ENCODE measurements at places on chromosomes 6 and 20. TPM values are rescaled to one million over a fixed set of nuclear protein-coding genes. Genes with fewer than 3 reads are reported as not detected.

DNA sequence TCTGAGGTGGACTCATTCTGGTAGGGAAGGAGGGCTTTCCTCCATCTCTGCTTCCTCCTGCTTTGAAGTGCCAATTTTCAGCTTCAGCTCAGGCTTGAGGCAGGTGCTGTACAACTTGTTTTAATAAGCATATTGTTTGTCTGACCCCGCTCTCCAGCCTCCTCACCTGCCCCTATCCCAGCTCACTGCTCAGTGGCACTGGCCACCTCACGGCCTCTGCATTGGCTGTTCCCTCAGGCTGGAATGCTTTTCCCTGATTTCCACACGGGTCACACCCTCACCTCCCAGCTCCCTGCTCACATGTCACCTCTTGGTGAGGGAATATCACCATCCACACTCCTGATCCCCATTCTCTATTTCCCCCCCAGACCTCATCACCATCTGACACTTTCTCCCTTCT, 14.3 kb downstream of the AARS2 start:
- H3K4me3 ChIP-seq, result no peak overlapping the region
- no peak overlapping the region for H3K27ac ChIP-seq
- no peak for DNase-seq
- no peaks in the 10 kb centered on the region for H3K27me3 ChIP-seq
- H3K36me3 ChIP-seq, result peaks cover 31% of the 10 kb centered on the region

DNA sequence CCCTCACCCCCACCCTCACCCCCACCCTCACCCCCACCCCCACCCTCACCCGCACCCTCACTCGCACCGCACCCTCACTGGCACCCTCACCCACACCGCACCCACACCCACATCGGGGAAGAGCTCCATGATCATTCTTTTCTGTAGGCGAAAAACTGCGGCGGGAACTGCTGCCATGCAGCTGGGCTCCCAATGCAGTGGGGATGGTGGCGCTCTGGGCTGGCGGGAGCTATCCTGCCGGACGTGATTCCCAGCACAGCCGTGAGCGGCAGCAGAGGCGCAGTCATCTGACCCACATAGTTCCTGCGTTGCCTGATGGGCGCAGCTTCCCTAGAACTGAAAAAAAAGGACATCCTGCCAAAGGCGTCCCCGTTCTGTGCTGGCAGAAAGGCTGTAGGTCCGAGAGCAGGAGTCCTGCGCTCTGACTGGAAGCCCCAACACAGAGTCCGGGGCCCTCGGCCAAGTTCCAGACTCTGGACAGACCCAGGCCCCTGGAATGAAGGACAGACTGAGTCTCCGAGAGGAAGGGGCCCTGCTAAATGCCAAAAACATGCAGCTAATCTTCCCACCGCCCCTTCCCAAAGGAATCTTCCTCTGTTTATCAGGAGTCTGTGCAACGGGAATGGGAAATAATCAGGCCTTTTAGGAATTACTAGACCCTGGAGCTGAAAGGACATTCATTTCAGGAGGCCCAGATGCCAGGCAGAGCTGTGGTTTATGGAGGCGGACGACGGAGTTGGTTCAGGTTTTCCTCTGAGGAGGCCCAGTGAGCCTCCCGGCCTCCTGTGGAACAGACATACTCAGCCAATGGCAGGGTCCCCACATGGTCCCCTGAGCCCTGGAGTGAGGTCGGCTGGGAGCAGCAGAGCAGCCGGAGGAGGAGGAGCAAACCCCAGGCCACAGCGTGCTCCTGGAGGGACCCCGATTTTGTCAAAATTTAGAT, 14.1 kb upstream of the TCFL5 start:
- DNase-seq, result peak; percentile 43
- peaks cover 7% of the 10 kb centered on the region for H3K4me1 ChIP-seq
- no peak overlapping the region for H3K4me3 ChIP-seq

GRCh38 chr6:53793318-53794136, 1.3 kb upstream of the LRRC1 start:
- H3K4me1 ChIP-seq, result no peaks in the 10 kb centered on the region
- DNase-seq, result no peak
- peak overlapping the region; percentile 90 for H3K4me3 ChIP-seq

DNA sequence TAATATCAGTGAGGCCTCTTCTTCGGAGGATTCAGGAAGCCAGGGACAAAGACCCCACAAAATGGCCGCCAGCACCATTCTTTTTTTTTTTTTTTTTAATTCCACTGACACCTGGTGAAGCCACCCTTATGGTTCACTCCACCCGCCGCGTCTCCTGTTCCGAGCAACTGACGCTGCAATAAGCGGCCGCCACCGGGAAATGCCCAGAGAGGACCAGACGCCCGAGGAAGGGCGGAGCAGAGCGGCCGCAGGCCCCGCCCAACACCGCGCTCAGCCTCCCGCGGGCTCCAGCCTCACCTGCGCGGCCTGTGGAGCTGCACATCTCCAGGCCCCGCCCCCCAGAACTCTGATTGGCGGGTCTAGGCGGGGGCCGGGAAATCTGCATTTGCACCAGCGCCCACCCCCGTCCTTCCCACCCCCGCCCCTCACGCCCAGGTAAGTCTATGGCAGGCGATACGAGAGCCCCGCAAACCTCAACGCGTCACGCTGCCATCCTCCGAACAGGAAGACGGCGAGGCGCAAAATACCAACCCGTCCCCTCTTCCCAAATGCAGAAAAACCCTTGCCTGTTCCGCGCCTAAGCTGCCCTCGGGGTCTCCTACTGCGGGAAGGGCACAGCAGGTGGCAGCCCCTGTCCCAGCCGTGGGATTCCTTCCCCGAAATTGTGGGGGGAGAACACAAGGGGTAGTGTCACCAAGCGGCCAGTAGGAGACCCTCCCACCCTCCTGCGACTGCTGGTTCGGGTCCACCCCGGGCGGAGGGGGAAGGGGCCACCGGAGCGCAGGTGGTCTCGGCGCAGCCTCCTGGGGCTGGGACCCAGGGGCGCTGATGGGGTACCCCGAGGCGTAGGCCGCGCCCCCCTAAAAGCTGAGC, 960 bp downstream of the ATP9A start:
- no peaks in the 10 kb centered on the region for H3K36me3 ChIP-seq
- H3K4me1 ChIP-seq, result no peaks in the 10 kb centered on the region
- DNase-seq, result no peak
- H3K27ac ChIP-seq, result peak overlapping the region; percentile 51
- no peaks in the 10 kb centered on the region for H3K27me3 ChIP-seq

- no peak overlapping the region for H3K27ac ChIP-seq
- no peaks in the 10 kb centered on the region for H3K4me1 ChIP-seq
- H3K36me3 ChIP-seq, result peaks cover 8% of the 10 kb centered on the region
- no peak for DNase-seq
Observed at GRCh38 chr6:31419842-31420241, 16.4 kb downstream of the MICA start.

GRCh38 chr6:35470663-35471120, 2.5 kb downstream of the RPL10A start:
- peaks cover 36% of the 10 kb centered on the region for H3K36me3 ChIP-seq
- H3K4me3 ChIP-seq, result no peak overlapping the region
- H3K27me3 ChIP-seq, result no peaks in the 10 kb centered on the region
- DNase-seq, result no peak
- peaks cover 40% of the 10 kb centered on the region for H3K4me1 ChIP-seq
- H3K27ac ChIP-seq, result peak overlapping the region; percentile 87

- H3K4me3 ChIP-seq, result no peak overlapping the region
- DNase-seq, result no peak
Observed at GRCh38 chr6:90472716-90473115, 114.2 kb downstream of the MAP3K7 start.

GRCh38 chr20:5557123-5557522, 193.1 kb upstream of the SHLD1 start:
- no peak overlapping the region for H3K4me3 ChIP-seq
- no peaks in the 10 kb centered on the region for H3K4me1 ChIP-seq
- no peak for DNase-seq
- H3K36me3 ChIP-seq, result peaks cover 13% of the 10 kb centered on the region
- no peaks in the 10 kb centered on the region for H3K27me3 ChIP-seq

DNA sequence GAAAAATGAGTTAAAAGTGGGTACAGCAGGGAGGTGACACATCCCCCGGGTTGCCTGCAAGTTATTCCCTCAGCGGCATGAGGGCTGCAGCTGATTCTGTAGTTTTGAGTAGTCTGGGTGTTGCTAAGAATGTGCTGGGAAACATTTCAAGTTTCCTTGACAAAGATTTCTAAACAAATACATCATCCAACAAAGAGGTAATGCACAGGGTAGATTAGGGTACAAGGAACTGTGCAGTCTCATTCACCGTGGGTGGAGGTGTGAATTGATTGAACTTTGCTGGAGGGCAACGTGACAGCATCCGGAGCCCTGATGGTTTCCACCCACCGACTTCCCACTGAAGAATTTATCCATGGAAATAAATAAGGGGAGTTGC, 21.8 kb downstream of the CASS4 start:
- no peak overlapping the region for H3K4me3 ChIP-seq
- H3K4me1 ChIP-seq, result no peaks in the 10 kb centered on the region
- H3K27ac ChIP-seq, result no peak overlapping the region
- H3K27me3 ChIP-seq, result no peaks in the 10 kb centered on the region

DNA sequence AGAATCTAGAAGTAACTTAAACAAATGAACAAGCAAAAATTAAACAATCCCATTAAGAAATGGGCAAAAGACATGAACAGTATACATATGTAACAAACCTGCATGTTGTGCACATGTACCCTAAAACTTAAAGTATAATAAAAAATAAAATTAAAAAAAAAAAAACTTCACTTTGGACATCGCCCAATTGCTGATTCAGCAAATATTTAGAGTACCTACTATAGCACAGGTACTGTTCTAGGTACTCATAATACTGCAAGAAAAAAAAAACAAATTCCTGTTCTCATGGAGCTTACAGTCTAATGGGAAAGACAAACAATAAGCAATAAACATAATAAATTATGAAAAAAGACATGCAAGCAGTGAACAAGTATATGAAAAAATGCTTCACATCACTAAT, 501.5 kb upstream of the HS3ST5 start:
- DNase-seq, result no peak
- H3K27ac ChIP-seq, result no peak overlapping the region
- no peak overlapping the region for H3K4me3 ChIP-seq
- H3K27me3 ChIP-seq, result no peaks in the 10 kb centered on the region
- no peaks in the 10 kb centered on the region for H3K4me1 ChIP-seq

DNA sequence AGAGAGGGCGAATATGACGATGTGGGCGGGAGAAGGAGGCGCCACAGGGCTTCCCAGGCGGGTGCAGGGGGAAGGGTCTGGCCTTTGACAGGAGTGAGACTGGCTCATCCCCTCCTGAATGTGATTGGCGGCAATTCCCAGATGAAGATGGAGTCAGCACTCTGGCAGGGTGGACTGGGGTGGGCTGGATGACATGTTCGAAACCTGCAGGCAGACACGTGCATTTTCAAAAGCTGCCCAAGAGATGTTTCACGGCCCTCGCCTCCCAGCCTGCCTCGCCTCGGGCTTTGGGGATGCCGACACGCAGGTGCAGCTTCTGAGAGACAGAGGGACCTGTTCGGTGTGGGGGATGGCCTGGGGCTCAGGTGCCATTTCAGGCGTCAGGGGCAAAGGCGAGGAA, 66.8 kb upstream of the AFDN start:
- no peak overlapping the region for H3K27ac ChIP-seq
- no peak overlapping the region for H3K4me3 ChIP-seq
- no peak for DNase-seq
- no peaks in the 10 kb centered on the region for H3K36me3 ChIP-seq
- H3K4me1 ChIP-seq, result peaks cover 16% of the 10 kb centered on the region

- no peak overlapping the region for H3K4me3 ChIP-seq
- no peaks in the 10 kb centered on the region for H3K36me3 ChIP-seq
- H3K27ac ChIP-seq, result no peak overlapping the region
- no peaks in the 10 kb centered on the region for H3K27me3 ChIP-seq
- no peaks in the 10 kb centered on the region for H3K4me1 ChIP-seq
Observed at GRCh38 chr20:45060294-45060693, 40.6 kb downstream of the KCNS1 start.

DNA sequence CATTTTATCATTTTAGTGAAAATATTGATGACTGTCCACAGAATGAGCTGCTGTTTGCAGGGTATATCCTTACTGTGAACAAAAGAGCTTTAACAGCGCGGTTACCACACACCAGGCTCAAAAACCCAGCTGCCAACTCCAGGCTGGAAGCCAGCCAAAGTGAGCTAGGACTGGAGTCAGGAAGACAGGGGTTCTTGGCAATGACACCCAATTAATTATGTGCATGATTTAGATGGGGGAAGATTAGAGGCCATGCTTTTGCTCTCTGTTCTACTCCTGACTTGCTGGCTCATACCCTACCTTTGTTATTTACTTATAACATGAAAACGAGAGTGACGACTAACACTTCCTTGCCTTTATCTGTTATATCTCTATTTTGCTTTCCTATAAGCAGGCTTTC, 128.9 kb upstream of the SHLD1 start:
- H3K4me3 ChIP-seq, result no peak overlapping the region
- H3K36me3 ChIP-seq, result no peaks in the 10 kb centered on the region
- H3K4me1 ChIP-seq, result no peaks in the 10 kb centered on the region
- no peak for DNase-seq
- no peak overlapping the region for H3K27ac ChIP-seq

GRCh38 chr20:41004531-41005360, 23.9 kb upstream of the TOP1 start:
- no peak for DNase-seq
- no peaks in the 10 kb centered on the region for H3K36me3 ChIP-seq
- H3K4me3 ChIP-seq, result no peak overlapping the region
- no peak overlapping the region for H3K27ac ChIP-seq
- no peaks in the 10 kb centered on the region for H3K27me3 ChIP-seq

DNA sequence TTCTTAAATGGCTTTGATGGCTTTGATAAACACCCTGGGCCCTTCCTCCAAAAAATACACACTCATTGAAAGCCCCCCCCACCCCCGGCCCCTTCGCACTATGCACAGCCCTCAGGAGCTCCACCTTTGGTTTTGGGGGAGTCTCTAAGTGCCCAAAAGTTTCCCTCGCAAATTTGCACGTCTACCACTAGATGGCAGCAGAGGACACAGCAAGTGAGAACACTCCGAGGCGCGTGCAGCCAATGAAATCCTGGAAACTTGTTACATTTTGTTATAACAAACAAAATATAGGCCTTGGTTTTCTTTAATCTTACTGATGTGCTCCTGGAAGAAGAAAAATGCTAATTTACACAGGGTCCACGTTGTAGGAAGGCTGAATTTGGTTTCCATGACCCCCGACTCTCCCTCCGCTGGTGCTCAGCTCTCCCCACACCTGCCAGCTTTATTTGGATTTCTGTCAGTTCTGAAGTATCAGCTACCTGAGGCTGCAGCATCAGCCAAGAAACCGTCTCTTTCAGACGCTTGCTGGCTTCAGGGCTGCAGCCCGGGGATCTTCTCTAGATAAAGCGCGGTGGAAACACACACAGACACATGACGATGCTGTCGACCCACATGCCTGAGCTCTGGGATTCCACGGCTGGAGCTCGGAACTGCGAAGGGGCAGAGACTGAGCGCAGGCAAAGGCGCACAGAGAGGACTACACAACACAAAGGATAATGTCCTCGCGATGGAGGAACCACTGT, 148.3 kb upstream of the RPS6KA2 start:
- no peaks in the 10 kb centered on the region for H3K27me3 ChIP-seq
- no peaks in the 10 kb centered on the region for H3K36me3 ChIP-seq
- no peak overlapping the region for H3K27ac ChIP-seq
- H3K4me1 ChIP-seq, result no peaks in the 10 kb centered on the region
- H3K4me3 ChIP-seq, result no peak overlapping the region

MRPS10 gene
- 30.0 TPM for total RNA-seq

ANKRD6 gene
- 91.9 TPM for total RNA-seq

BTBD3 gene
- 12.3 TPM for total RNA-seq

TGM3 gene
- total RNA-seq, result 0.27 TPM

GPR63 gene
- 3.4 TPM for total RNA-seq

All from thoracic aorta (tissue), 2 donors.